Epithelial cell of proximal tubule (primary cell): ENCODE measurements at places on chromosomes 3 and 15. TPM values are rescaled to one million over a fixed set of nuclear protein-coding genes. Genes with fewer than 3 reads are reported as not detected.

Gene A4GNT
- total RNA-seq, result not detected in 2 replicates

Gene SENP8
- total RNA-seq, result 1.2 and 1.6 TPM in 2 replicates

Gene SAXO2
- total RNA-seq, result 0.12 and 2.2 TPM in 2 replicates

Gene CAND2
- 5.9 and 6.1 TPM in 2 replicates for total RNA-seq

Gene TM4SF1
- total RNA-seq, result 304 and 345 TPM in 2 replicates

Gene CLSTN2
- 3.0 and 9.7 TPM in 2 replicates for total RNA-seq

Gene BUB1B
- 59.8 and 86.4 TPM in 2 replicates for total RNA-seq

Gene VIPR1
- total RNA-seq, result 0.43 TPM in 1 of 2 replicates, not detected in the other

Gene CAMKV
- not detected in 2 replicates for total RNA-seq

Gene HESX1
- total RNA-seq, result 0.14 TPM in 1 of 2 replicates, not detected in the other

Gene ZNF592
- 8.2 and 8.6 TPM in 2 replicates for total RNA-seq

Gene PPP1R14D
- total RNA-seq, result not detected in 2 replicates

Gene KY
- under 0.01 TPM in 1 of 2 replicates, not detected in the other for total RNA-seq

Gene TEX55
- 0.06 TPM in 1 of 2 replicates, not detected in the other for total RNA-seq

Gene CPB1
- total RNA-seq, result not detected in 2 replicates

Gene ARPP21
- not detected in 2 replicates for total RNA-seq

Gene MYLK
- total RNA-seq, result 81.4 TPM in 2 replicates

Gene ALS2CL
- total RNA-seq, result 9.0 and 17.8 TPM in 2 replicates

Gene CLDN18
- not detected in 2 replicates for total RNA-seq

Gene OGG1
- total RNA-seq, result 22.0 and 27.4 TPM in 2 replicates

Gene LRRC34
- total RNA-seq, result 9.8 and 17.1 TPM in 2 replicates

Gene CSPG5
- 0.65 and 2.2 TPM in 2 replicates for total RNA-seq

Gene CHRD
- total RNA-seq, result not detected in 2 replicates

Gene GRIP2
- under 0.01 TPM in 1 of 2 replicates, not detected in the other for total RNA-seq

Gene CORO2B
- total RNA-seq, result 13.5 and 18.3 TPM in 2 replicates

Gene ARPC4
- total RNA-seq, result 153 and 296 TPM in 2 replicates

Gene TCF12
- total RNA-seq, result 41.8 and 68.9 TPM in 2 replicates

Gene GPR160
- total RNA-seq, result 11.0 and 23.9 TPM in 2 replicates

Gene RBMS3
- 7.7 and 13.2 TPM in 2 replicates for total RNA-seq

Gene PDHB
- total RNA-seq, result 99.5 and 103 TPM in 2 replicates

Gene CERS3
- not detected in 2 replicates for total RNA-seq

Gene EXD1
- not detected in 2 replicates for total RNA-seq

Gene C15orf40
- total RNA-seq, result 19.2 and 20.2 TPM in 2 replicates

Gene CLRN1
- not detected in 2 replicates for total RNA-seq

Gene KBTBD8
- 0.69 and 1.8 TPM in 2 replicates for total RNA-seq

Gene ATP6V1A
- 40.4 and 42.2 TPM in 2 replicates for total RNA-seq

Gene TMEM207
- not detected in 2 replicates for total RNA-seq

Gene VPS13C
- 14.7 and 30.2 TPM in 2 replicates for total RNA-seq

Gene COL8A1
- total RNA-seq, result 60.5 and 83.7 TPM in 2 replicates
